Kasumi-1 (cell line): ENCODE measurements at places on chromosomes 1 and 21.

DNA sequence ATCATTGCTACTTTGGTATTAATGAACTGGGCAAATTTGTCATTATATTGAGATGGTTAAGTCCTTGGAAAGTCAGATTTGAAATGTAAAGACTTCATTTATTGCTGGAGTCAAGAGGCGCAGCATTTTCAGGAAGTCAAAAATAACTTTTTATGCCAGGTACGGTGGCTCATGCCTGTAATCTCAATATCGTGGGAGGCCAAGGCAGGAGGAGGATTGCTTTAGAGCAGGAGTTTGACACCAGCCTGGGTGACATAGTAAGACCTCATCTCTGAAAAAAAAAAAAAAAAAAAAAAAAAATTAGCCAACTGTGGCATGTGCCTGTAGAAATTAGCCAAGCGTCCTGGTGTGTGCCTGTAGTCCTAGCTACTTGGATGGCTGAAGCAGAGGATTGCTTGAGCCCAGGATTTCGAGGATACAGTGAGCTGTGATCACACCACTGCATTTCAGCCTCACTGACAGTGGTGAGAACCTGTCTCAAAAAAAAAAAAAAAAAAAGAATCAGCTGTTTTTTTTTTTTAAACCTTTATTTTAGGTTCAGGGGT, 5.5 kb downstream of the HIPK1 start:
- DNase-seq = no peak

DNA sequence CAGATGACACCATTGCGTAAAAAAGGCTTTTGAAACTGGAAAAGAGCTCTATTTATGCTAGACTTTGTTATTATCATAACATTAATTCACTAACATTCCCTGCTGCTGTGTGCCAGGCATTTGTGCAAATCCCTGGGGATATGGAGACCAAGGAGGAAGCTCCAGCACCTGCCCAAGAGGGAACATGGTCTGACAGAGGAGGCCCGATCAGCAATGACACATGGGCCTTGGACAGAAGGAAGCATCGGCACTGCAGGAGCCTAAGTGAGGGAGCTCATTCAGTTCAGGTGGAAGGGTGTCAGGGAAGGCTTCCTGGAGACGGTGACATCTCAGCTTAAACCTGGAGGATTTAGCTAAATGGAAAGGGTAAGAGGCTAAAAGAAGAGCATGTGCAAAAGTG, 13.9 kb downstream of the CAMK2N1 start:
- no peak for DNase-seq

DNA sequence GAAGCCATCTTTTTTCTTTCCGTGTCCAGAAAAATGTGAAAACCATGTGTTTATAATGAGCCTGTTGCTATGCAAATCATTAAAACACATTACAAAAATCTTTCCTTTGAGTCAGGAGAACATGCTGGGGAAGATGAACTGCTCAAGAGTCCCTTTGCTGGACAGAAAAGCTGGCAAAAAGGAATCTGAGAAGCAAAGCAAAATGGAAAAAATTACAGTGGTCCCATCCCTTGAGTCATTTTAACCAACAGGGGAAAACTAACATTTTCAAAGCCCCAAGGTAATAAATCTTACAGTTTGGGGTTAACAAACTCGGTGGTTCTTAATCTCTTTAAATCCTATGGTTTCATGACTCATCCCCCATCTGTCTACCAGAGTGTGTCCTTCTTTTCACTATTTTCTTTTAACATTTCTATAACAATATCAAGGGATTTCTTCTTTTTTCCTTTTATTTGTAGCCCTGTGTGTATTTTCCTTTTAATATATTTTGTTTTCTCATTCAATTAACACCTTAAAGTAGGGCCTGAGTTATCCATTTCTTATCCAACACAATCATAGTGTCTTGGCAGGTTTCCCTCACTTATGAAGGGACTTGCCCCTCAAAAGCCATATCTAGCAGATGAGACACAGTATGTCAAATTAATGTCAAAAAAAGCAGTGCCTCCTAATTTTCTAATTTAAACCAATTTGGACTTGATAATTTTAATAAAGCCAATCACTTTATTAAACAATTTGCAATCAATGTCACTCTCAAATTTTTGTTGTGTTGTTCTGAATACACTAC, 105.4 kb downstream of the PTPN14 start:
- peak; percentile 10 for DNase-seq

DNA sequence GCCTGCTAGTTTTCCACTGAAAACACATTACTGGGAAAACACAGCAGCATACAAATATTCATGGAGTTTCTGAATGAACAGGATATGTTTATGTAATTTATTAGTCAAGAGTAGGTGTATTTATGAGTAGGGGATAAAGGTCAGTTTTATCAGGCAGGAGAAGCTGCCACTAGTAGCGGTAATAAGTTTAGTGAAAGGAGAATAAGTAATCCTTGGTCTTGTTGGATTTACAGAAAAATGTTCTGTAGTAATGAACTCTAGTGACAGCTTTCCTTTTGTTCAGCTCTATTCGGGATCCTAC, 1.2 kb downstream of the MAST2 start:
- DNase-seq = no peak

DNA sequence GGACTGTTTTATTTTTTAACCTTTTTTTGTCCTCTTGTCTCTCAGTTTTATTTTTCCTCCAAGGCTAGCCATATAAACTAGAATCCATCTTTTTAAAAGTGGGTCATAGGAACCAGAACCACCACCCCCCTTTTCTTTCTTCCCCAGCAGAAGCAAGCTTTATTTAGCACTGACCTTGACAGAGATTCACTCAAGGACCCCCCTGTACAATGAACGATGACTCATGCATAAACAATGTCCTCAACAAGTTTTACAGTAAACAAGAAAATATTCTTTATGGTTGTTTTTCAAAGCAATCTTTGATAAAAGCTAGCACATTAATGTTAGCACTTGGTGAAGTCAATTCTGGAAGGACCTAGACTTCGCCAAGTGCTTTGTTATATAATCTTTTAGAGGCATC, 14.1 kb downstream of the PKN2 start:
- DNase-seq = no peak

- DNase-seq = peak; percentile 71
Measured at GRCh38 chr21:32403201-32403777, 9.2 kb upstream of the EVA1C start.

DNA sequence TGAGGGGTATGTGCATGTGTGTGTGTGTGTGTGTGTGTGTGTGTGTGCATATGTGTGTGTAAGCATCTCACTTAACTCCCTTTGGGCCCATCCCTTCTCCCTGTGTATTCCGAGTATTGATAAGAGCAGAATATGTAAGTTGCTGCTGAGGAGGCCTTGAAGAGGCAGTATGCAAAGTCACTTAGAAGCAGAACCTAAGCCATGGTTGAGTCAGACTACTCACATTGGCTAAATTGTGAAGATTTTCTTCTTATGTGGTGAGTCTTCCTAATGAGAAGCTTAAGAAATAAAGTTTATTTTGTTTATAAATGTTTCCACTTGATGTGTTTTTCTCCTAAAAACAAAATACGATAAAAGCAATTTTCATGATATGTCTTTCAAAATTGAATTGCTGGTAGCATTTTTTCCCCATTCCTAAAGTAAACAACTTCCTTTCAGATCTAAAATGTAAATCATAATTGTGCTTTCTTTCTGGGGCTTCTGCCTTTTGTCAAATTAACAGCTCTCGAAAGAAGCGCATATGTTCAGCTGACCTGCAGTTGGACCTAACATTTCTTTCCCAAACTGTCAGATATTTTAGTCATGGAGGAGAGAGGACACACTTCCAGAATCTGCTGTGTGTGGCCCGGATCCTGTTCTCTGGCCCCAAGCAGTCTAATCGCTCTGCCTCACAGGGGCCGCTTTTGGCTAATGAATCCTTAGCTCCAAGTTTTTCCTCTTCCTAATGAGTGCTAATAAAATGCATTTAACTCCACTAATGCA, 284.0 kb downstream of the DUSP10 start:
- DNase-seq = no peak

GRCh38 chr1:89959719-89960118, 35.2 kb upstream of the ZNF326 start:
- DNase-seq = no peak

GRCh38 chr1:35807614-35808449, at the start of gene AGO4:
AGO4 (plus strand) TSS chr1:35808016; CDS start chr1:35808417, 401 bp downstream.
- DNase-seq = peak; percentile 43

DNA sequence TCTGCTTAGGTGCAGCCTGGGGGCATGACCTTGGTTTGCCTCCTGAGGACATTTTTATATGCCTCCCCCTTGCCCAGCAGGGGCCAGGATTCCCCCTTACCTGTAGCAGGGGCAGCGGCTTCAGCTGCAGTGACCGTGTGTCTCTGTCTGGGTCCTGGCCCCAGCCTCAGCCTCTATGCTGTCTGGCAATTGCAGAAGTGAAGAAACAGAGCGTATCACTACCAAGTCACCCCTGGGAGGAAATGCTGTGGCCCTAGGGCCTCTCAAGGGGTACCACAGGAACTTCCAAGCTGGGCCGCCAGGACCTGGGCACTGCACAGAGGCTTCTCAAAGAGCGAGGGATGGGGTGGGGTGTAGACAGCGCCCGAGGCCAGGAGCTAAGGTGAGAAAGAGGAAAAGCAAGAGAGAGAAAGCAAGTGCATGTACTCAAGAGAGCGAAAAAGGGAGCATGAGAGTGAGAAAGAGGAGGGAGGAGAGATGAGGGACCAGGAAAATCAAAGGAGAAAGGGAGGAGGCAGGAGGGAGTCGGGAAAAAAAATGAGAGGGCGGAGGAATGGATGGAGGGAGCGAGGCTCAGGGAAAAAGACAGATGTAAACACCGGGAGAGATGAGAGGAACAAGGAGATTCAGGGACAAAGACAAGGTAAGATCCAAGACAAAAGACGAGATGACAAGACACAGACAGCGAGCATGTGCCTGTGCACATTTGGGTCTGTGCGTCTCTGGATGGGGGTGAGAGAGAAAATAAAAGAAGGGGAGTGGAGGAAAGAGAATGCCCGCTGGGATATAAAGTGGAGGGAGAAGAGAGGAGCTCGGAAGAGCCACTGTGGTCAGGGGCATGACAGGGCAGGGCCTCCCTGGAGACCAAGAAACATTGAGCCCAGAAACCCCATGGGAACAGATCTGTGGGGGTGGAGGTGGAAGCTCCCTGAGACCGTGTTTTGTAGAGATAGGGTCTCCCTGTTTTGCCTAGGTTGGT, at the start of gene PTAFR:
TSS of gene PTAFR (minus strand) at position 199 of the 979 bp plus-strand sequence. CDS start 25,669 bp downstream, outside the sequence.
- peak; percentile 66 for DNase-seq

GRCh38 chr1:6456800-6457466, 9.0 kb downstream of the TNFRSF25 start:
- DNase-seq = no peak

- DNase-seq = no peak
Measured at GRCh38 chr1:169363046-169363730, 4.4 kb downstream of the NME7 start.

DNA sequence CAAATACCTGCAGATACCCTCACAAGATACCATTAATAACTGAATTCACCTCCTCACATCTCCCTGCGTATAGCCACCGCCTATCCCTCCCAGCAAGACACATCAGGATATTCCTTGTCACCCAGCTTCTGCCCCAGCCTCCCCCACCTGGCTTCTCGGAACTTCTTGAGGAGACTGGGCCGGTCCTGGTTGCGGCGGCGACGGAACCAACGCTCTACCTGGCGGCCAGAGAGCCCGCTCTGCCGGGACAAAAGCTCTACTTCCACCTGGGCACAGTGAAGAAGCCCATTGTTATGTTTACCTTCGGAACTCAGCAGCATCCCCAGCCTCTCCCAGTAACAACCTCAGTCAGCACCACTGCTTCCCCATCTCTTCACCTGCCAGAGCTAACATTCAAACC, 6.7 kb downstream of the CERS2 start:
- no peak for DNase-seq

GRCh38 chr1:32242341-32242851, 4.6 kb upstream of the FAM167B start:
- peak; percentile 58 for DNase-seq

GRCh38 chr1:197063212-197063611, 3.8 kb downstream of the F13B start:
- no peak for DNase-seq

- DNase-seq = peak; percentile 78
Measured at GRCh38 chr1:154623358-154623757, 15.4 kb upstream of the ADAR start.

DNA sequence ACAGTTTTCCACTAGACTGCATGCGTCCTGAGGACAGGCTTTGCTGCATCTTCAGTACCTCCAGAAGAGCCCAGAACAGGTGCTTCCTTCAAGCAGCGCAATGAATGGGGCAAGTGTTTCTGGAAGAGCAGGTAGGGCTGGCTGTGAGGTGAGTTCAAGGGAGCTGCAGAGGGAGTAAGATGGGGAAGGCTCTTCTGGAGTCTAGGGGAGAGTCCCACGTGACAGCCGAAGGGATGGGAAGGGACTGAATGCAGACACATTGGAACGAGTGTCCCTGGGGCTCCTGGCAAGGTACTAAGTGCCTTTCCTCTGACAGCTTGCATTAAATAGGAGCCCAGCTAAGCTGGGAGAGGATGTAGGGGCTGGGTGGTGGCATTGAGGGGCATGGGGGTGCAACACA, 84.2 kb downstream of the FAM78B start:
- DNase-seq = no peak

GRCh38 chr1:178885869-178886268, 15.0 kb upstream of the ANGPTL1 start:
- DNase-seq = no peak

DNA sequence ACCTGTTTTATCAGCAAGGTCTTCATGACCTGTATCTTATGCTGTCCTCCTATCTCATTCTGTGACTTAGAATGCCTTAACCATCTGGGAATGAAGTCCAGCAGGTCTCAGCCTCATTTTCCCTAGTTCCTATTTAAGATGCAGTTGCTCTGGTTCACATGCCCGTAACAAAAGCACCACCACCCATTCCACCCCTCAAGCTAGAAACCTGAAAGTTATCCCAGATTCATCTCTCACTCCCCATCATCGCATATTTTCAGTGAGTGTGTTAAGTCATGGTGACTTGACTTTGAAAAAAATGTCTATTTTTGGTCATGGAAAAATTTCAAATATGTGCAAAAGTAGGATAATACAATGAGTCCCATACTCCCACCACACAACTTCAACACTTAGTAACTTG, 11.7 kb downstream of the HMGN2 start:
- no peak for DNase-seq

DNA sequence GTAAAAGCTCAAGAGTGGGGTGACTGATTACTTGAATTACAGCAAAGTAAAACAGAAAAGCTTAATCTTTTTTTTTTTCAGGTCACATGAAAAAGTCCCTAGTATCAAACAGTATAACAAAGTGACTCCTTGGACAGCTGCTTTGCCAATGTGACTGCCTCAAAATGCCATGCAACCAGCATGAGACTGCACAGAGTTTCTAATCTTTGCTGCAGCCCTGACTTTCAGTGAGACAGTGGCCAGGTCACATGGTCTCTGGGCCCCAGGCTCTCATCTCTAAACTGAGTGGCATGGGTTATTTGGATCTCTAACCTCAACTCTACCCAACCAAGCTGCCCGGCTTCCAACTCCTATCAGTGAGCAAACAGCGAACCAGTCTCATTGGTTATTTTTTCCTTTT, 169.0 kb downstream of the VAV3 start:
- no peak for DNase-seq

GRCh38 chr1:66380452-66381212, 153.3 kb upstream of the SGIP1 start:
- no peak for DNase-seq

DNA sequence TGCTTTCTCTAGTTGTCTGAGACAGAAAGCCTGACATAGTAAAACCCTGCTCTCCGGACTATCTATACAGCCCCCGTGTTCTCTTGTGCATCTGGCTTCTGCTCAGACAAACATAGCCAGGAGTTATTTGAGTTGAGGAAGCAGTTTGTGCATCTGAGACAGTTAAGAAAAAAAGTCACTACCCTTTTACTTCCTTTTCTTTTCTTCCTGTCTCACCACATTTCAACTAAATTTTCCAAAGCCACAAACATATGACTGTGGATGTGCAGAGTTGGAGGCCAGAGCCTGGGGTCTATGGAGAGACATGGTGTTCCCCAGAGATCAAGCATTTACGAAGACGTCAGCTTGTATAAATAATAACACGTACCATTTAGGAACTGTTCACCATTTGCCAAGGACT, 158.5 kb upstream of the FGGY start:
- peak; percentile 89 for DNase-seq
